ENCODE measurements at places on chromosomes 5 and 9.

DNA sequence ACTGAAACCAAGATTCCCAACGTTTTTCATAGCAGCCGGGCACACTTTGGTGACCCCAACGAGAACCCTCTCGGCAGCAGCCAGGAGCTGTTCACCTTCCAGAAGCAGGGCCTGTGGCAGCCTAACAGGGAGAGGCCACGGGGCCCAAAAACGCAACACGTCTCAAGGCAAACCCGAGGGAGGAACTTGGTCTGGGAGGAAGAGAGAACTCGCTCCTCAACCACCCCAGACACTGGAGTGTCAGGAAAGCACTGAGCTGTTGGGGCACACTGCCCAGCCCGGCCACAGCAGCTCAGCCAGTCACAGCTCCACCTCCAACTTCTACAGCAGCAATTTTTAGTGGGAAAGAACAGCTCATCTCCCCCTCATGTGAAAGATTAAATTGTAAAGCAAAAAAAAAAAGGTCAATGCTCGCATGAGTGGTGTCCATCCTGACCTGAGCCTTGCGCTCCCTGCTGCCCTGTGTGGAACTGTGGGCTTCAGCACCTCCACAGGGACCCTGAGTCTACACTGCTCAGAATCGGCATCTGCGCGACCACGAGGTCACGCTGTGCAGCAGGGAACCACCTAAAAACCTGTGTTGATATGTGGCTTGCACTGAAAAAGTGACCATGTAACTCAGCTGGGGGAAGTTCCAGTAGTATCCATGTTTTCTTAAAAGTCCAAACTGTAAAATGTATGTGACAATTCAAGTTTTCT lies 55.0 kb downstream of the IPPK start:
- no peak for DNase-seq

GRCh38 chr5:93161661-93162654 lies 419.1 kb downstream of the NR2F1-AS1 start:
- no peak for DNase-seq

GRCh38 chr9:137023583-137023991 lies 4.5 kb downstream of the ABCA2 start:
- no peak for DNase-seq

DNA sequence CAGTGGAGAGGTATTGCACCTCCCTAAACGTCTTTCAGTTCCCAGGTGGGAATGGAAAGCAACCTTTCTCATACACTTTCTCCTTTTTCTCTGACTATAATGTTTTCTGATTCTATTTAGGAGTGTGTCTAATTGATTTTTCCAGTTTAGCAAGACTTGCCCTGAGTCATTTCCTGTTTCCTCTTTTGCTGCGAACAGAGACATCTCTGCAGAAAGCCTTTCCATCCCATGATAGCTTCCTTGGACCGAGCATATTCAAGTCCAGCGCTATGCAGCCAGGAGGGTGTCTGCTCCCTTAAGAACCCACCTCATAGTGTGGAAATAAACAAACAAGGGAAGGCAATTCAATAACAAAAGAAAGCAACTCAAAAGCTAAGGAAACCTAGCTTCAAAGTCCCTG lies 60.0 kb upstream of the CDH6 start:
- DNase-seq = peak; percentile 4

DNA sequence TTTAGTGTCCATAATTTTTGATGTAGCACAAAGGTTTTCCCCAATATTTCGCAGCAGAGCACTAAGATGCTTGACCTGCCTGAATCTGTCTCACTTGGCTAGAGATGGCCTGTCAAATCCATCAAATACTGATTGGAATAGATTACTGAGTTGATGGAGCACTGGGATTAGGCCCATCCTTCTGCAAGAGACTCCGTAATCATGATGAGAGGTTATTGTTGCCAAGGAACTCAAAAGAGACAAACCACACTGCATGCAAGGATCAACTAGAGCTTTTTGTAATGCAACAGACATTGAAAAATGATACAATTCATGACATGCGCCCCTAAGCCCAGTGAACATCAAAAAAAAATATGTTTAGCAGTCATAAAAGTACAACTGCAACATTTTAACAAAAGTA lies 585.3 kb upstream of the GRAMD2B start:
- no peak for DNase-seq

DNA sequence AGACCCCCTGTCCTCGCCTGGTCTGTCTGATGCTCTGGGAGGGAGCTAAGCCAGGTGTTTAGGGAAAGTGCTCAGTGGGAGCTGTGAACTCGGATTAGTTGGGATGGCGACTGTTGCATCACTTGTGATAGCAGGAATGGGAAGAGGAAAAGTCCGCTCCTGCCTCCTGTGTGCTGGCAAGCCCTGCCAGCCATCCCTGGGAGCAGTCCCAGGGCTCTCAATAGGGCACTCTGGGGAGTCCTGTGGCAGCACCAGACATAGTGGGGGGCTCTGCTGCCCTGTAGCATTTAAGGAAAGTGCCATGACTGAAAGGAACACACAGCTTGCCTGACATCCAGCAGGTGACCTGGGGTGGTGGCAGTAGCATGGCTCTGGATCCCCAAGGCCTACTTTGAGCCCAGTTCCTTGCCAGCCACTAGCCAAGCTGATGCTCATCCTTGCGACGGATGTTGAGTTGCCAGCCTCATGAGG lies 81.5 kb downstream of the AMBP start:
- DNase-seq = no peak

DNA sequence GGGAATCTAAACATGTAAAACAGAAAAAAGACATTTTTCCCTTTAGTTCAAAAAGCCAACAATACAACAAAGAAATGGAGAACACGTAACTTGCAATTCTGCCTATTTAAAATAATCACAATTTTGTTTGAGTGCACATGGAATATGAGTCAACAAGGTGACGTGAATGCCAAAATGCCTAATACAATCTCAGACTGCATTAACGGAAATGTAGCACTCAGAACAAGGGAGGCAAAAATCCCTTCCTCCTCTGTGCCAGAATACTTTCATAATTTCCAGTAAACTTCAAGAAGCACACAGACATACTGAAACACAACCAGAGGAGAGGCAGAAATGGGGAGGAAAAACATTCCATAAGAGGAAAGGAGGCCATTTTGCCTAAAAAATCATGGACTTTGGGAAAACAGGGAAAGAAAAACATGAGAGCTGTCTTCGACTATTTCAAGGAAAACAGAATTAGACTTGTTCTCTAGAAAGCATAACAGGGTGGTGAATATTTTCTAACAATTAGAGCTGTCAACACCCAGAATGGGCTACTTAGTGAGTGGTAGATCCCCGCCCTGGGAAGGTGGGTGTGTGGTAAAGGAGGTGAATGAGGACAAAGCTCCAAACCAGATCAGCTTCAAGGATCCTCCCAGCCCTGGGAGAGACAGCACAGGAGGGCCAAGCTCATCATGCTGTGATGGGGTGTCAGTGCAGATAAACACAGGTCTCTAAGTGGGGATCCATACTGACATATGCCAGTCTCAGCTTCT lies 48.2 kb downstream of the ABCA1 start:
- DNase-seq = no peak

GRCh38 chr5:67723873-67724272 lies 491.7 kb upstream of the PIK3R1 start:
- DNase-seq = no peak

DNA sequence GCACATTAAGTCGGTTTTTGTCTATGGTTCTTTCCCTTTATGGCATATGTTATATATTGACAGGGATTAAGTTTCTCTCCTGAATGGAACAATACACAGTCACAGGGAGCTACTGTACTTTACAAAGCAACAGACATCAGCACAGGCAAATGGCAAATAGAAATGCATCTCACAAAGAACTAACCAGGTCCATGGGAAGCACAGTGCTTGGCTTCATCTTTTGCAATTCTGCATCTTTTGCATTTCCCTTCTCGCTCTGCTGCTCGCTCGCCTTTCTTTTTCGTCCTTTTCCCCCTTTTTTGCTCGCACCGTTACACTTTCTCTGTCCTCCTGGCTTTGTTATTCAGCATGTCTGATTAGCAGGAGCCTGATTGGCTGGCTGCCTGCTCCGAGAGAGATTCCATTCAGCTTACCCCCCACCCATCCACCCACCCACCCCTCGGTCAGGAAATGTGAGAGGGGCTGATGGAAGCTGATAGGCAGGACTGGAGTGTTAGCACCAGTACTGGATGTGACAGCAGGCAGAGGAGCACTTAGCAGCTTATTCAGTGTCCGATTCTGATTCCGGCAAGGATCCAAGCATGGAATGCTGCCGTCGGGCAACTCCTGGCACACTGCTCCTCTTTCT lies at the start of gene ADAMTSL1:
TSS of gene ADAMTSL1 (plus strand) at position 502 of the 628 bp plus-strand sequence. CDS start at position 582, 80 bp downstream.
- DNase-seq = no peak

DNA sequence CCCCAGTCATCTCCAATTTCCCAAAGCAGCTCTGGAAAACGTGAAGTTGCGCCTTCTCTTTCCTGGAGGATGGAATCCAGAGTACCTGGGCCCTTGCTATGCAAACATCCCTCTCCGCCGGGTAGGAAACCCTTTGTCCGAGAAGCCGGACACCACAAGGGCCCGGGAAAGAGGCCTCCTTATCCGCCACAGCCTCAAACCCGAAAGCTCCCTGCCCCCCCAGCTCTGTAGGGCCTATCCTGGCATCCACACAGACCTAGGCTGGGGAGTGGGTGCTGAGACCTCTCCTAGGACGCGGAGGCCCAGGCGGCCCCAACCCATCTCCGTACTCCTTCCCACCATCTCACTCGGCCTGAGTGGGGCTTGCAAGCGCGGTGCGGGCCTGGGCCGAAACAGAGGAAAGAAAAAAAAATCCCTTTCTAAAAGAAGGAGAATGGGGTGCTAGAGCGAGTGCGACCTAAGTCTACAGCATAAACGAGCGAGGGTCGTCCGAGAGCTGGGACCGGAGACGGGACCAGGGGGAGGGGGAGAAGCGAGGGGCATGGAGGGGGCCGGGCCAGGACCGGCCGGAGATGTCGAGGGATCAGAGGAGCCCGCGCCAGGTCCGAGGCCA lies 624 bp downstream of the FBXW11 start:
- DNase-seq = no peak

DNA sequence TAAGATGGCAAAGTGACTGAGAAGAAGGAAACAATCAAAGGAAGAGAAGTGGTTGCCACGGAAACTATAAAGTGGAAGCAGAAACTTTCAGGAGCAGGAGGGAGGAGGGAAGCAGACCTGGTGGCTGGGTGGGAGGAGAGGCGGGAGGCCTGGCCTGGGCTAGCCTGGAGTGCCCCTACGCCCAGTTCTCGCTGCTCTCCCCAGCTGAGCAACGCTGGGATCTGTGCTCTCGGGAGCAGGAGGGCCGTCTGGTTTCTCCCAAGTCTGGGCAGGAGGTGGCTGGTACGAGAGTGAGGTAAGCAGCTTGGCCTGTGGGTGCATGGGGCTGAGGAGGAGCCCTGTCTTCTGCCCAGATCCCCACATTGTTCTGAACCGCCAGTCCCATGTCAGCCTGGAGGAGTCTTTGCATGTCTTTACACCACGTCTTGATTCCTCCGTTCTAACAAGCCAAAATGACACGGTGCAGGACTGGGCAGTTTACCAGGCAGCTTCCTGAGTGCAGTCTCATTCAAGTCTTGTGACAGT lies 15.0 kb upstream of the DAB2IP start:
- peak; percentile 10 for DNase-seq

GRCh38 chr5:96076451-96076850 lies 114.8 kb upstream of the ELL2 start:
- DNase-seq = no peak

- DNase-seq = no peak
These were observed 58.8 kb upstream of the RAI14 start for GRCh38 chr5:34597034-34598027.

DNA sequence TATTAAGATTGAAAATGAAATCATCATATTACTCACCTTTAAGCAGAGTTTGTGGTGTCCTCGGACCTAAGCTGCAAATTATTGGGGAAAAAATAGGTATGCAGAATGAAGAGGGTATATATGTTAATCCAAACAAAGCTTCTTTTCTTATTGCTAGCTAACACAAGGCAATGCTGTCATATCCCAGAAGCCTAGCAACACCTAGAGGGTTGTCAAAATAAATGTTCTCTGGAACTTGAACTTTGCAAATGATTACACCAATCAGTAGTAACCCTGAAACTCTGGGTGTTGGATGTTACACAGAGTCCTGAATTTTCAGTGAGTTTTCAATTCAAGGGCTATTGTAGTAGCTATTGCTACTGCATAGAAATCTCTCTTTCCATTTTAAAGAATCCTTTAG lies at the start of gene C6:
TSS of gene C6 (minus strand) at position 193 of the 400 bp plus-strand sequence. CDS start 10,302 bp downstream, outside the sequence.
- no peak for DNase-seq

- no peak for DNase-seq
These were observed 125.4 kb downstream of the CDC42SE2 start for GRCh38 chr5:131389096-131389868.

Data from AG04449 (cell line).